Stimulated activated naive CD8-positive, alpha-beta T cell treated with anti-CD3 and anti-CD28 coated beads, Interleukin-15, Interleukin-2, amounts not matched to agents 100 U/mL and 50 U/mL, for 24 hours (primary cell): ENCODE measurements at places on chromosomes 16 and 17.

DNA sequence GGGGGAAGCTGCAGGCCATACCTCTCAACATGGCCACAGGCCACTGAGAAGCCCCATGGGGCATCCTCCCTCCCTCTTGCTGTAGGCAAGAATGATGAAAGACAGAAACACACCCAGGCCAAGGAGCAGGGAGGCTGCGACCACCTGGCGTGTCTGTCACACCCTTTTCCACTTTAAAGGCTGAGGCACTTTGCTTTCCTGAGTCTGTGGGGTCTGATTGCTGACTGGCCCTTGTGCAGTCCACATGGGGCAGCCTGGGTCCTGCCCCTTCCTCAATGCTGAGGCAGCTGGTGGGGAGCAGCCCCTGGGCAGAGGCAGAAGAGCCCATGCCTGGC is 8.7 kb downstream of the TMEM204 start:
- no peak for DNase-seq

DNA sequence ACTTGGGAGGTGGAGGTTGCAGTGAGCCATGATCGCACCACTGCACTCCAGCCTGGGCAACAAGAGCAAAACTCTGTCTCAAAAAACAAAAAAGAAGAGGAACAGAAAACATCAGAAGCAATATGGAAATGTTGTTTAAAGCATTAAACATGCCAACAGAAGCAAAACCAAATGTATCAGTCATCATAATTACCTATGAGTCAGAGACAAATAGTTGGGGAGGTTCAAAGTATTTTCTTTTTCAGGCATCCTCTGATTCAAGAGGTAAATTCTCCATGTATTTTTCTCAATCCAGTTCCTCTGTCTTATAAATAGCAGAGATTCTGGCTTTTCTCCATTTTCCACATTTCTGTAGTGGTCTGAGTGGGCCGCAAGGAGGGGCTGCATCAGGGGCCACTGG is 2.1 kb upstream of the TM4SF5 start:
- no peak for DNase-seq

DNA sequence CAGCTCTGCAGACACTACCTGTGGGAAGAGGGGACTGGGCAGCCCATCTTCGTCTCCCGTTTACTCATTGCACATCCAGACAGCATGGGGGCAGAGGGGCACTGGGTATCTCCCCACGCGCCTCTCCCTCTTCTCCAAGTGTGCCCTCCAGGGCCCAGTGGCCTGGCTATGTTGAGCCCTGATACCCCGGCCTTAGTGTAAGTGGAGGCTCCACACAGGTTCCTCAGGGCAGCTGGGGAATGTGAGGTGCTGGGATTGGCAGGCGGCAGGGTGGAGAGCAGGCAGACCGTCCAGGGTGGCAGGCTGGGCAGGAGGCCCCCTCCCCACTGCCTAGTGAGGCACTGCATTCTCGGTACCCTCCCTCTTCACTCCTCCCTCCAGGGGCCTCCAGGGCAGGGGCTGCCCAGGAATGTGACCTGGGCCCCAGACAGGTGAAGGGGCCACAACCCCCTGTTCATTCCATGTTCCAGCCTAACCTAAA is 13.2 kb upstream of the NAGLU start:
- DNase-seq, result no peak

DNA sequence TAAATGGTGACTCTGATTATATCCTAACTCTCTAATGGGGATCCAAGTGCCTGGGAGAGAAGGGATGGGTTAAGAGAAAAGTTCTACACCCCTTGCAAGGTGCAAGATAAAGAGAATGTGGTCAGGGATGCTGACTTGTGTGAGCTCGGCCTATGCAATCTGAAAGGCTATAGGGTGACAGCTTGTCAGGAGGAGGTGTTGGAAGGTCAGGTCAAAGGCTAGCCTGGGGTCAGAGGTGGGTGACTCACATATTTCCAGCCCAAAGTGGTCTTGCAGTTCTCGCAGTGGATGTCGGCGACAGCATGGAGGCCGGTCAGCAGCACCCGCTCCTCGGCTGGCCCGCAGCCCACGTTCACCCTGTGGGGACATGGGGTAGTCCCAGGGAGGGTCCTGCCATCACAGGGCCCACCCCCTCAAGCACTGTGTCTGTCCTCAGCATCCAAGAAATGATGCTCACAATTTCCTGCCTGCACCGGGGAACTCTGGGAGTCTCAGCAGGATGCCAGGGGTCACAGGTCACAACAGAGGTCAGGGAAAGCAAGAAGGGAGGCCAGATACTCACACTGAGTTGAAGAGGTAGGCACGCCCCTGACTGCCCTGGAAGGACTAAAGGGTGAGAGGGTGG is 1.4 kb downstream of the YPEL3 start:
- no peak for DNase-seq
